ENCODE measurements at places on chromosomes 7 and 10. TPM values are rescaled to one million over a fixed set of nuclear protein-coding genes. Genes with fewer than 3 reads are reported as not detected.

IL6 gene
- total RNA-seq, result 15.7 TPM

HOGA1 gene
- 12.3 TPM for total RNA-seq

GRCh38 chr10:80100861-80101695 is 22.6 kb downstream of the TMEM254 start:
- H3K27ac ChIP-seq, result no peak overlapping the region
- no peak overlapping the region for H3K4me3 ChIP-seq
- DNase-seq, result no peak
- H3K27me3 ChIP-seq, result no peaks in the 10 kb centered on the region
- H3K36me3 ChIP-seq, result no peaks in the 10 kb centered on the region

GRCh38 chr7:140888087-140888486 is 36.6 kb downstream of the BRAF start:
- no peak for DNase-seq
- no peaks in the 10 kb centered on the region for H3K27me3 ChIP-seq
- no peak overlapping the region for H3K27ac ChIP-seq
- H3K4me3 ChIP-seq, result no peak overlapping the region
- peaks cover 11% of the 10 kb centered on the region for H3K4me1 ChIP-seq
